HS-27A (cell line): ENCODE measurements at places on chromosomes 3 and 15.

GRCh38 chr15:66524838-66525237 is 19.7 kb downstream of the ZWILCH start:
- no peak for DNase-seq

DNA sequence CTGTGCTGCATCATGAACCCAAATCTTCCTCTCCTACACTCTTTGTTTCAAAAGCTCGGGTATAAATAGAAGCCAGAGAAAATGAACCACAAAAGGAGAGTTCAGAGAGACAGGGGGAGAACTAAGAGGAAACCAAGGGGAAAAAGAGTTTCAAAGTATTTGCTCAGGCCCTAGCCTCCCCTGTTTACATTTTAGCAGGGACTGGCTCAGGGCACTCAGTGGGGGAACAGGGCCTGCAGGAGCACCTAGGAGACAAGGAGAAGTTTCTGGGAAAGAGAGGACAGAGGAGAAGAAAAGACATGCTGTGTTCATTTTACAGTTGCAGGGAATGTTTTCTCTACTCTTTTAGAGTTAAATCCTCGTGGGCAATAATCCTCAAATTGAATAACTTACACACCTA is 8.5 kb upstream of the IL17RD start:
- DNase-seq = no peak

DNA sequence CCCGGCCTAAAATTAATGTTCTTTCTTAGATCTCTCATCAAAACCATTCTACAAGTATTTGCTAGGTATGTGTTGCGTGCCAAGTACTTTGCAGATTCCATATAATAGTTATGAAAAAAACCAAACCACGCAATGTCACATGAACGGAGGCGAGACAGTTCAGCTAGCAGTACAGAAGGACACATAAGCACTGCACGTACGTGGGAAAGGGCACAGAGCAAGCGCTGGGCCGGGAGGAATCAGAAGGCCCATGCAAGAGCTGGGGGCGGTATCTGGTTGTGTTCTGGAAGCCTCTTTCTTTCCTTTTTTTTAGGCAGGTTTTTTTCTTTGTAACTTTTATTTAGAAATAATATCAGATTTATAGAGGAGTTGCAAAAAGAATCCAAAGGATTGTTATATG is 11.3 kb downstream of the PDIA5 start:
- DNase-seq = no peak

- no peak for DNase-seq
Measured at GRCh38 chr3:111471831-111472230, 70.2 kb upstream of the CD96 start.

DNA sequence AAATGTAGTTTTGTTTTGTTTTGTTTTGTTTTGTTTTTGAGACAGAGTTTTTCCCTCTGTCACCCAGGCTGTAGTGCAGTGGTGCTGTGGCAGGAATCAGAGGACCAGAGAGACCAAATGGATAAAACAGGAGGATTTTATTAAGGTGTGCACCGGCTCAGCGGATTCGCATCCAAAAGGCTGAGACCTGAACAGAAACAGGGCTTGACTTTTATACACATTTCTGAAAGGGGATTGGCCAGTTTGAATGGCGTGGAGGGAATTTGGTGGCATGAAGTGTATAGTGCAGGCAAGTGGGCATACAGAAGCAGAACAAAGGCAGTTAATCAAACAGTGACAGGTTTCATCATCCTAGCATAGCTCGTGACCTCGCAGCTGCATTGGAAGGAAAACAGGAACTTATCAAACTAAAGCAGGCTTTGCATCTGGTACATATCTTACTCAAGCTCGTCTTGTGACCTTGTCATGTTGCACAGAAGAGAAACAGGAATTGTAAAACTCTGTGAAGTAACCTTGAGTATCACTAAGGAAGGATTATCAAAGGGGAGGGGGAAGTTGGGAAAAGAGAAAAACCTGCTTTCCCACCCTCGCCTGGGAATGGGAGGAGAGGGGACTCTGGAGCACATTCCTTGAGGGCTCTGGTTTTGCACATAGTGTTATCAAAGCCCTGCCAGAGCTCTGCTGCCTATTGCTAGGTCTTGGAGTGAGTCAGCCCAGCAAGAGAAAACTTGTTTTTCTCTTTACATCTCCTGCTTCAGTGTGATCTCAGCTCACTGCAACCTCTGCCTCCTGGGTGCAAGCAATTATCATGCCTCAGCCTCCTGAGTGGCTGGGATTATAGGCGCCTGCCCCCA is 38.5 kb downstream of the C3orf62 start:
- no peak for DNase-seq

DNA sequence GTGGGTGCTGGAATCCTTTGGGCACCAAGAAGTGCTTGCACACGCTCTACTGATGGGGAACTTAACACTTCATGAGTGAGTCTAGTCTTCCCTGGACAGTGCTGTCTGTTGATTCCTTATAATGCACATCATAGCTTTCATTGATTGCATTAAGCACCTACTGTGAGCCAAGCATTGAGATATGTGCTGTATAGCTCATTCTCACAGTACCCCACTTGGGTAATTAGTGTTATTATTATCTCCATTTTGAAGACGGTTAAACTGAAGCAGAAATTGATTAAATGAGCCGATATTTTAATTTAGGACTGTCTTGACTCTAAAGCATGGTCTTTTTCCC is 504 bp upstream of the PDHB start:
- no peak for DNase-seq

DNA sequence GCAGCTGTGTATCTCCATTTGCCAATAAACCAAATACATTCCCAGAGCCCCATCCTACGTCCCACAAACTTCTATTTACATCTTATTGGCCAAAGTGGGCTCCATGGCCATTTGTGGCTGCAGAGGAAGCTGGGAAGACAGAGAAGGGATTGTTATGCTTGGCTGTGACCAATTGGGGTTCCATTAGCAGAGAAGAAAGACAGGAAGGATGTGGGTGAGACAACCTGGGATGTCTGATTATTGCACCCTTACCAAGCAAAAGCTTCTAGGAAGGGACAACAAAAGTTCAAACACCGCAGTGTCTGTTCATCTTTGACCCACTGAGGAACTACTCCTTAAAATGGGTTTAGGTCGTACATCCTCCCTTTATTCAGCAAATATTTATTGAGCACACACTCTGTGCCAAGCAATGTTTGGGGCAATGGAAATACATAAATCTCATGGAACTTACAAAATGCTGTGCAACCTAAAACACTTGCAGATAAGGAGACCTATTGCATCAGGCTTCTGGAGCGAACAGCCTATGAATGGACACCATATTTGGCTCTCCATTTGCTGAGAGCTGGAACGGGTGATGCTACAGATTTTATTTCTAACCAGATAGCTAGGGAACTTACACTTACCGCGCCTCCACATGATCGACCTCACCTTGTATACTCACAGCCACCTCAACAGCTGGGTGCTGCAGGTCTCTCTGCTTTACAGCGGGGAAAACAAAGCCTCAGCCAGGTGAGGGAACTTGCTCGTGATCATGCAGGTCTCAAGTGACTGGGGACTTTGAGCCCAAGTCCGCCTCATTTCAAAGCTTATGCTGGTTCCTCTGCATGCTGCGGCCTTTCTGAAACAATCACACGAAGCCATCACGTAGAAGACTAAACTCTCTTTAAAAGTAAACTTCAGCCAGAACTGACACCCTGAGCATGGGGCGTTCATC is 21.4 kb upstream of the NR2E3 start:
- DNase-seq = no peak

DNA sequence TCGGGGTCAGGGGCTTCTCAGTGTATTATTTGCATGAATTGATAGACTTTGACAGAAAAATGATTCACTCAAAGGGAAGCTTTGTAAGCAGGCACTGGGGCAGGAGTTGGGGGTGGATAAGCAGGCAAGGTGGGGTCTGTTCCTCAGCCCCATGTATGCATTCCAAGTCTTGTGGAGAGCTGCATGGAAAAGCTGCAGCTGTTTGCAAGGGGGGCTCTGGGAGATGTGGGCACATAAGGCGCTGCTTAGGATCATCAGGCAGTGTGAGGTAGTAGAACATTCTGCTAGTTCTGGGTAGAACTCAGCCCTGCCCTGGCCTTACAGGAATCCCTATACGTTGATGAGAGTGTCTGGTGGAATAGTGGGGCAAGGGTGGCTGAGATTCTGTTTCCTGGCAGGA is 154.2 kb upstream of the LRIG1 start:
- DNase-seq = no peak

DNA sequence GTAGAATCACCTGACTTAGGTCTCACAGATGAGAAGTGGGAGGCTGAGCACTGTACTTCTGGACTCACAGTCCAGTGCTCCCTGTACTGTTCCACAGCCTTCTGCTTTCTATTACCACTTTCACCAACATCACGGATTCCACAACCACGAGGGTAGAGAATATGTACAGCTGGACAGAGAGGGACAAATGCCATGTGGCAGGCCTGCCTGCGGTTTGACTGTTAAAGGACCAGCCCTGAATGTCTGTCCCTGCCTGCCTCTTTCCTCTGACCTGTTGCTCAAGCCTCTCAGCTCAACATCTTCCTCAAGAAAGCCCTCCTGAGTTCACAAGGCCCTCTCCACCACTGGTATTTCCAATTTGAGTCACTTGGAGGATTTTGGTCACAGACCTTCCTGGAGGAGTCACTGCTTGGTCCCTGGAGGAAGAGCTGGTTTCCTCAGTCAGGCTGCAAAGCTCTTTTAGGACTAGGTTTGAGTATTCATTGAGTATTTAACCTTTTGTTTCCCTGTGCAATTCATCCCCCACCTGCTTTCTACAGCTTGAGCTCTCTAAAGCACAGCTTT is 49.1 kb downstream of the RAB11A start:
- no peak for DNase-seq

DNA sequence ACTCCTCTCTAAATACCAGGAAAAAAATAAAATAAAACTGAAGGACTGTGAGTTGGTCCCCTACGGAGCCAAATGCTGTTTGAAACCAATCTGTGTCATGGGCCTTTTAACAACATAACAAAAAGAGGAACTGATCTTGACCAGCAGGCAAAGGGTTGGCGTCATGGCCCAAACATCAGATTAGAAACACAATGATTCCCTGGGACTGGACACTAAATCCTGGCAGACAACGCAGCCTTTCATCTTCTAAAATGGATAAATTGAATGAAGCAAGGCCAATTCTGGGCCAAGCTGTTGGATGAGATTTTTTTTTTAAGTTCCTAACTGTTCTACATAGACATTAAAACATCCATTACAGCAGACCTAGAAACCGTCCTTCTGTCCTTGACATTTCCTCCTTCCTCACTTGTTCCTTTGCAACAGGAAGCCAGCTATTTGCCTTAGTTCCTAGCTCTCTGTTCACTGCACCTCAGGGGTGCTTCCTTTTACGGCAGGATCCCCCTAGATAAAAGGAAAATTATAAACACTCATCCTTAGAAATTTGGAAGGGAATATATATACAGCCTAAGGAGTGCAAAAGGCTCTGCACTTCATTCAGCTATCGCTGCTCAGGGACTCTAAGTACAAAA is 21.6 kb upstream of the TAFA4 start:
- no peak for DNase-seq

- DNase-seq = no peak
Measured at GRCh38 chr15:68213991-68214837, 9.1 kb upstream of the CALML4 start.

DNA sequence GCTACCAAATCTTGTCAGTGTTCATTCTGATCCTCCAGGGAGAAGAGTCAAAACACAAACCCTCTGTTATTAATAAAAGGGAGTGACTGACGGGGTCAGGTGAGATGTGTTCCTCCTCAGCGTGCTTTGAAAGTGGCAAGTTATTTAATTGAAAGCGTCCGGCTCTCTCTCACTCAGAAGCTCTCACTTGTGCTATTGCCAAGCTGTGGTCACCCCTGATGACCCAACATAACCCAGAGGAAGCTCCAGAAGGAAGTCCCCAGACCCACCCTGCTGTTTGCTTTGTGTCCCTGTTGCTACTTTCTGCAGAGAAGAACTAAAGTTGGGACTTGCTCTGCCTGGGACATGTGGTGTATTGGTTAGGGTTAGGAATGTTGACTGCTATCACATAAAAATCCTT is 235.6 kb downstream of the EDEM1 start:
- DNase-seq = no peak

- DNase-seq = no peak
Measured at GRCh38 chr15:73936181-73936580, 9.9 kb downstream of the LOXL1 start.

DNA sequence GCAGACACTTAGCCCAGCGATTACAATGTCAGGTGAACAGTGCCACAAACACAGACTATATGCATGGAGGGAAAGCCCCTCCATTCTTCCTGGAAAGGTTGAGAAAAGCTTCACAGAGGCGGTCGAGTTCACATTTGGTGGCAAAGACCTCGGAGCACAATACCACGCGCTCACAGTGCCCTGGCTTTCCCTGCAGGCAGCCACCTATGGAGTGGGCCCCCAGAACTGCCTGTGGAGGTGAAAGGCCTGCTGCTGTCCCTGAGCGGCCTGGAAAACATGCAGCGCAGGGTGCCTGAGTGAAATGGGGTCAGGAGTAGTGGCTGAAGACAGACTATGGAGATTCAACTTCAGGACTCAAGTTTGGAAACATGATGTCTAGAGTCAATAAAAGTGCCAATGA is 26.9 kb downstream of the PDIA5 start:
- no peak for DNase-seq

DNA sequence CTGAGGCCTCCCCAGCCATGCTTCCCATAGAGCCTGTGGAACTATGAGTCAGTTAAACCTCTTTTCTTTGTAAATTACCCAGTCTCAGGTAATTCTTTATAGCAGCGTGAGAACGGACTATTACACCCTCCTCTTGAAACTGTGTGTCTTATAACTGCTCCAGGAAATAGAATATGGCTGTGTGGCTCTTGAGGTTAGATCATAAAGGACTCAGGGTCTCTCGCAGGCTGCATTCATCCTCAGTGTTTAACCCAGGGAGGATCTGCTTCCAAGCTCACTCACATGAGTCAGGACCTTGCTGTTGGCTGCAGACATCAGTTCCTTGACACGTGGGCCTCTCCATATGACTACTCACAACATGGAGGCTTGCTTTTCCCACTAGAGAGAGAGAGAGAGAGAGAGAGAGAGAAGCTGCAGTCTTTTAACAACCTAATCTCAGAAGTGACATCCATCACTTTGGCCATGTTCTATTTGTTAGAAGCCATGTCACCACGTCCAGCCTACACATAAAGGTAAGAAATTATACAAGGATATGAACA is 114.3 kb upstream of the UBE2E1 start:
- DNase-seq = no peak

DNA sequence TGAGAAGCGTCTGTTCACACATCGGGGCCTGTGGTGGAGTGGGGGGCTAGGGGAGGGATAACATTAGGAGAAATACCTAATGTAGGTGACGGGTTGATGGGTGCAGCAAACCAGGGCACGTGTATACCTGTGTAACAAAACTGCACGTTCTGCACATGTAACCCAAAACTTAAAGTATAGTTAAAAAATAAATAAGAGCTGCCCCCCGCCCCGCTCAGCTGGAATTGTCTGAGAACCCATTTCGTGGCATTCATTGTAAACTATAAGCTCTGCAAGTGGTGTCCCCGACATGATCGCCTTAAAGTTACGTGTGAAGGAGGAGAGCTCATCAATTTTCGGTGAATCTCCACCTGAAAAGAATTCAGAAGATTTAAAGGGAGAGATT is 7.3 kb upstream of the LIPH start:
- DNase-seq = no peak

- DNase-seq = no peak
Measured at GRCh38 chr15:52466134-52466701, 62.5 kb downstream of the MYO5A start.

GRCh38 chr3:194577986-194578905 is 55.0 kb downstream of the TMEM44 start:
- peak; percentile 74 for DNase-seq

- no peak for DNase-seq
Measured at GRCh38 chr3:144296808-144297207, 325.2 kb downstream of the DIPK2A start.

GRCh38 chr3:131623431-131623830 is 120.7 kb upstream of the MRPL3 start:
- no peak for DNase-seq

- DNase-seq = no peak
Measured at GRCh38 chr3:152466784-152467183, 198.1 kb downstream of the MBNL1 start.
